ENCODE measurements at places on chromosomes 5 and 9. TPM values are rescaled to one million over a fixed set of nuclear protein-coding genes. Genes with fewer than 3 reads are reported as not detected.

Gene KLF4
- total RNA-seq = 107 TPM

GRCh38 chr9:88593537-88594185 is 58.7 kb downstream of the NXNL2 start:
- no peaks in the 10 kb centered on the region for H3K36me3 ChIP-seq
- H3K4me1 ChIP-seq = no peaks in the 10 kb centered on the region
- H3K4me3 ChIP-seq = no peak overlapping the region
- H3K27ac ChIP-seq = no peak overlapping the region

Gene PCDHGA7
- 1.9 TPM for total RNA-seq

Gene CCIN
- total RNA-seq = 0.18 TPM

GRCh38 chr5:155193029-155193428 is 179.5 kb downstream of the KIF4B start:
- H3K27me3 ChIP-seq = no peaks in the 10 kb centered on the region
- DNase-seq = no peak
- no peak overlapping the region for H3K27ac ChIP-seq
- no peaks in the 10 kb centered on the region for H3K36me3 ChIP-seq

DNA sequence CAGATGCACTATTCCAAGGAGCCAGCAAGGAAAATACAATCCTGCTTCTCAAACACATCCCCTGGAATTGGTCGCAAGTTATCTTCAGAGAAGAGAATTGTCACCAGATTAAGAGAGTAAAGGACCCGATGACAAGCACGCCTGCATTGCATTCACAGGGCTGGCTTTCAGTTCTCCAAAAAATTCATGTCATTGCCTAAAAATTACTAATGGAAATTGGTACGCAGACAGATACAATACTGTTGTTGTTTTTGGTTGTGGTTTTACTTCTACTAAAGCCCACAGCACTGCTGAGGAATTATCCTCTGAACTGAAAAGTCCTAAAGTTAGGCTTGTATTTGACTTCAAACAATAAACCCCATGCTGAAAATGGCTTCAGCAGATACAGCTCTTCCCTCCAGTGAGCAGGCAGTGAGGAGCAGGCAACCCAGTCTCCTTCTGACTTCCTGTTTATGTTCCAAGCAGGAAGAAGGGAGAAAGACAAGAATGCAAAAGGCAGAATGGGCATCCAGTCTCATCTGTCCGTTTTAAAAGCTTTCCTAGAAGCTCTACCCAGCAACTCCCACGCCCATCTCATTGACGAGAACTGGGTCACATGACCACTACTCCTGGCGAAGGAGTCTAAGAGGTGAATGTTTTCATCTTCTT is 80.6 kb upstream of the ZNF366 start:
- no peaks in the 10 kb centered on the region for H3K4me1 ChIP-seq
- DNase-seq = no peak
- no peak overlapping the region for H3K4me3 ChIP-seq
- H3K36me3 ChIP-seq = no peaks in the 10 kb centered on the region
- H3K27me3 ChIP-seq = no peaks in the 10 kb centered on the region

Gene SLC26A2
- 14.7 TPM for total RNA-seq

GRCh38 chr5:52859628-52860027 is 71.9 kb downstream of the ITGA1 start:
- DNase-seq = no peak
- no peak overlapping the region for H3K27ac ChIP-seq
- H3K4me1 ChIP-seq = peaks cover 17% of the 10 kb centered on the region
- no peaks in the 10 kb centered on the region for H3K27me3 ChIP-seq

GRCh38 chr9:114231719-114232449 is 76.5 kb downstream of the COL27A1 start:
- no peak overlapping the region for H3K4me3 ChIP-seq
- DNase-seq = no peak
- no peaks in the 10 kb centered on the region for H3K27me3 ChIP-seq
- no peaks in the 10 kb centered on the region for H3K36me3 ChIP-seq
- no peaks in the 10 kb centered on the region for H3K4me1 ChIP-seq

DNA sequence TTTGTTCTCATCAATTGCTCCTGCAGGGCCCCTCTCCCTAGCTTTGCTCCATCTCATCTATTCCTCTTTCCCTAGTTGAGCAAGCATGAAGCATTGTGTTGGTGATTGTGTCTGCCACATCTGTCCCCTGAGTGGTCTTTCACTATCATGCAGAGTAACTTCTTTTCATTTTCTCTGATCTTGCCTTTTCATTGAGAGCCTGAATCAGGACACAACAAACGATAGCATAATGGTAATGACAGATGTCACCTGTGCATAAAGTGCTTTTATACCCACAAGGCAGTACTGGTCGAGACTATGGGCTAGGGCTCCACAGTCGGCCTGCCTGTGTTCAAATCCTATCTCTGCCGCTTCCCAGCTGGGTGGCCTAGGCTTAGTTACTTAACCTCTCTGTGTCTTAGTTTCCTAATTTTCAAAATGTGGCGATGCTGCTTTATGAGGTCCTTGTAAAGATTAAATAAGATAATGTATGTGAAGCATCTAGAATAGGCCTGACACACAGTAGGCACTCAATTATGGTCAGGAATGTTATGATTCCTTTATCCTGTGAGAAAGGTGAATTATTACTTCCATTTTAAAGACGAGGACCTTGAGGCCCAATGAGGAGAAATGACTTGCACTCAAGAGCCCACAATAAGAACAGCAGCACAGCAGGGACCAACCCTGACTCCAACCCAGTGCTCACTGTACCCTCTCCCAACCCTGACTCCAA is 137.1 kb upstream of the ZNF618 start:
- H3K36me3 ChIP-seq = no peaks in the 10 kb centered on the region
- H3K4me1 ChIP-seq = no peaks in the 10 kb centered on the region
- no peak overlapping the region for H3K4me3 ChIP-seq
- H3K27ac ChIP-seq = no peak overlapping the region
- DNase-seq = no peak
